ENCODE measurements at places on chromosomes 12 and 14.

- no peak for DNase-seq
These were observed 250.0 kb upstream of the CLEC14A start for GRCh38 chr14:38505973-38506249.

GRCh38 chr14:49945448-49946319 is 52.8 kb downstream of the ARF6 start:
- no peak for DNase-seq

GRCh38 chr14:34867199-34867598 is 8.0 kb downstream of the BAZ1A start:
- no peak for DNase-seq

GRCh38 chr12:14410841-14411569 is 45.5 kb downstream of the ATF7IP start:
- no peak for DNase-seq

DNA sequence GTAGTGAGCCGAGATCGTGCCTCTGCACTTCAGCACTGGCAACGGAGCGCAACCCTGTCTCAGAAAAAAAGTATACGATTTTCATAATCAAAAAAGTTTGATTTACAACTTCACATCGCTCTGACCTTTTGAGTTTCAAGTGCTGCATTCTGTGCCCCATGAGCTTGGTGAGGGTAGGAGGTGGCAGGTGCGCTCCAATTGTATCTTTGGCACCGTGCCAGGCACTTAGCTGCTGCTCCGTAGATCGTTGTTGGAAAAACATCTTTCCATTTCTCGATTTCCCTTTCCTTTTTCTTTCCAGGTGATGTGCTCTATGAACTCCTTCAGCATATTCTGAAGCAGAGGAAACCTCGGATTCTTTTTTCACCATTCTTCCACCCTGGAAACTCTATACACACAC is 203.7 kb downstream of the ETV6 start:
- DNase-seq: no peak
